ENCODE measurements at places on chromosomes 7 and 10.

- DNase-seq, result no peak
Measured at GRCh38 chr7:51369746-51370145, 53.1 kb upstream of the COBL start.

DNA sequence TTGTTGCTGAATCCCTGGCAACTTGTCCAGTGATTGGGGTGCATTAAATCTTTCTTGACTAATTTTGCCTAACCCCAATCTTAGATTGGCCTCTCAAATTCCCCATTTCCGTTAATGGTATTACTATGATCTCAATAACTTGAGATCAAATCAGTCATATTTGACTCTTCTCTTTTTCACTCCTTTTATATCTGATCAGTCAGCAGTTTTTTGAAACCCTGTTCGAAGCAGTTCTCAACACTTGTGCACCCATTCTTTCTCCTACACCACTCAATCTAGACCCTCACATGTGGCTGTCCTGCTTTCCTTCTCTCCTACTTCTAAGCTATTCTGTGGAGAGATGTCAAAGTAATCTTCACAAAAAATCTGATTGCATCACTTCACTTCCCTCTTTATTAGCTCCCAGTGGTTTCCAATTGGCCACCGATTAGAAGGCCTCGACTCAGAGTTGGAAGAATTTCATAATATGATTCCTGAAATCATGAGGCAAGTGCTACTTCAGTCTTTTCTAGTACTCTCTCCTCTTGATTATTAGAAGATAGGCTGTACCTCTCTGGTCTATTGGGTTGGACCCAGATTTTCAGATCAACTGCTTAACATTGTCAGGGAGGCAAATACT is 128.9 kb downstream of the ZNF365 start:
- DNase-seq, result no peak

GRCh38 chr7:121480058-121480457 is 84.0 kb upstream of the FAM3C start:
- DNase-seq, result no peak

GRCh38 chr10:85863301-85864172 is 503.1 kb downstream of the GRID1 start:
- DNase-seq, result no peak

GRCh38 chr10:75649466-75649865 is 218.0 kb downstream of the LRMDA start:
- DNase-seq, result no peak

All from stimulated activated CD4-positive, alpha-beta T cell treated with anti-CD3 and anti-CD28 coated beads, Interleukin-15, amount 100 ng/mL, for 24 hours (primary cell).